ENCODE measurements at places on chromosomes 5 and 9.
A peak's percentile ranks its signal among the peaks of the same experiment; 100 is the strongest.

DNA sequence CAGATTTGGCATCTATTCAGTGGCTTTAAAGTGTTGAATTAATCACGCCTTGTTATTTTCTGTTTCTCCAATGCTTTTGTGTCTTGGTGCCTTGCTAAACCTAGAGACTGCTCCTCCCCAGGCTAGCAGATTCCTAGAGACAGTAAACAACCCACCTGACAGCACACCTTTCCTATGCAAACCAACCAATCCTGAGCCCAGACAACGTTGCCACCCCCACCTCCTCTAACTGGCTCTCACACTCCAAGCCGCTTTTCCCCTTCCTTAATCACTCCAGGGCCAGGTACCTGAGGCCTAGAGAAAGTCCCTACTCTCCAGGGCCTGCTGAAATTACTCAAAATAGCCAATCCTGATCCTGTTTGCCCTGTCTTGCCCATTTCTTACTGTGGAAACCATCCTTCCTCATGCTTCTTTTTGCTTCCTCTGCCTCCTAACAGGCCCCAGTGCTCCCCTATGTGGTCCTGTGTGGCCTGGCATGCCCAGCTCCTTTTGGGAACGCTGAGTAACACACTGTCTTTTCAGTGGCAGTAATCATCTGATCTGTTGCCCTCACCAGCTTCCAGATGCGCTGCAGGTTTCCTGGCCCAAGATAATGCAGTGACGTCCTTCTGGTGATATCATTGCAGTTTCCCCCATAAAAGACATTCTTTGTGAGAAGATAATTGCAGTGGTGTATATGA, 53.4 kb downstream of the GAS1 start:
- DNase-seq: no peak

- DNase-seq: peak; percentile 81
Observed at GRCh38 chr5:179300581-179301180, 44.6 kb downstream of the ADAMTS2 start.

DNA sequence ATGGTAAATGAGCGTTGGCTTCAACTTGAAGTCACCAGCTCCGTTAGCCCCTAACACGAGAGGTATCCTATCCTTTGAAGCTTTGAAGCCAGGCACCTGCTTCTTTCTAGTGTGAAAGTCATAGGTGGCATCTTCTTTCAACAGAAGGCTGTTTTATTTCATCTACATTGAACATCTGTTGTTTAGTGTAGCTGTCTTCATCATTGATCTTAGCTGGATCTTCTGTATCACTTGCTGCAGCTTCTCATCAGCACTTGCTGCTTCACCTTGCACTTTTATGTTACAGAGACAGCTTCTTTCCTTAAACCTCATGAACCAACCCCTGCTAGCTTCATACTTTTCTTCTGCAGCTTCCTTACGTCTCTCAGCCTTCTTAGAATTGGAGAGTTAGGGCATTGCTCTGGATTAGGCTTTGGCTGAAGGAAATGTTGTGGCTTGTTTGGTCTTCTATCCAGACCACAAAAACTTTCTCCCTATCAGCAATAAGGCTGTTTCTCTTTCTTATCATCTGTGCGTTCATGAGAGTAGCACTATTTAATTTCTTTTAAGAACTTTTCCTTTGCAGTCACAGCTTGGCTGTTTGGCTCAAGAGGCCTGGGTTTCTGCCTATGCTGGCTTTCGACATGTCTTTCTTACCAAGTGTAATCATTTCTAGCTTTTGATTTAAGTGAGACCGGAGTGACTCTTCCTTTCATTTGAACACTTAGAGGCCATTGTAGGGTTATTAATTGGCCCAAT, 47.2 kb downstream of the PCSK5 start:
- DNase-seq: no peak

GRCh38 chr9:68493958-68494577, 46.6 kb downstream of the TMEM252 start:
- no peak for DNase-seq

- DNase-seq: no peak
Observed at GRCh38 chr5:88924330-88924657, 41.3 kb upstream of the MEF2C start.

DNA sequence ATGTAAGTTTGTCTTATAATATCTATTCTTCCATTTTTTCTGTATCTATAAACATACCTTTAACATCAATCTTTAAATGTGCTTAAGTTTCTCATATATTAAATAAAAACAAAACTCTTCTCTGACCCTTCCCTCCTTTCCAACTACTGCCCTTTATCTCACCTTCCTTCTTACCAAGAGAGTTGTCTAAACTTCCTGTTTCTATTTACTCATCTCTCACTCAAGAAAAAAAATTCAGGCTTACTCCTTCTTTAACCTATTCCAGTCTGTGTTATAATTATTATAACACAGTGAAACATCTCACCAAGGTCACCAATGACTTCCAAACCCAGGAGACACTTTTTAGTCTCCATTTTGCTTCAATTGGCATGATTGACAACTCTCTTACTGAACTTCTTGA, 140.9 kb downstream of the CCDC171 start:
- no peak for DNase-seq

DNA sequence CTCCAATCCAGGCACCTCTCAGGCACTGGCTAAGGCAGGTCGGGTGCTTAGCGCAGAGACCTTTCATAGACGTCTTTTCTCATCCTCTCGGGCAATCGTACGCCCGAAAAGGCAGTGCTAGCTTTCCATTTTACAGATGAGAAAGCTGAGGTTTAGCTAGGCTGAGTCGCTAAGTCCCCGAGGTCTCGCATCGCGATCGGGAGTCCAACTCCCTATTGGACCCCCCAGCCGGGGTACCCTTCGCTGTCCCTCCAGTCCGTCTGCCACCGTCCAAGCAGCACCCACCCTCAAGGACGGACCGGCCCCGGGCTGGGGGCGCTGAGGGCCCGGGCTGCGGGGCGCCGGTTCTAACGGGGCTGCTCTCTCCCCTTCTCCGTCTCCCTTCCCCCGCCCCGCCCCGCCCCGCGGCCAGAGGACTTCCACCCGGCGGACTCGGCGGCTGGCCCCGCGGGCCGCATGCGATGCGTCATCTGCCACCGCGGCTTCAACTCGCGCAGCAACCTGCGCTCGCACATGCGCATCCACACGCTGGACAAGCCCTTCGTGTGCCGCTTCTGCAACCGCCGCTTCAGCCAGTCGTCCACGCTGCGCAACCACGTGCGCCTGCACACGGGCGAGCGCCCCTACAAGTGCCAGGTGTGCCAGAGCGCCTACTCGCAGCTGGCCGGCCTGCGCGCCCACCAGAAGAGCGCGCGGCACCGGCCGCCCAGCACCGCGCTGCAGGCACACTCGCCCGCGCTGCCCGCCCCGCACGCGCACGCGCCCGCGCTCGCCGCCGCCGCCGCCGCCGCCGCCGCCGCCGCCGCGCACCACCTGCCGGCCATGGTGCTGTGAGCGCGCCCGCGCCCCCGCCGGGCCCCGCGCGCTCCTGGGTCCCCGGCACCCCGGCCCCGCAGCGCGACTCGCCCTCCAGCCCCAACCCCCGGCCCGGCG, 12.5 kb upstream of the EXOSC2 start:
- DNase-seq: peak; percentile 74

GRCh38 chr5:154842689-154843530, 7.5 kb downstream of the FAXDC2 start:
- no peak for DNase-seq

- DNase-seq: no peak
Observed at GRCh38 chr9:112887381-112887780, 3.3 kb downstream of the SLC46A2 start.

DNA sequence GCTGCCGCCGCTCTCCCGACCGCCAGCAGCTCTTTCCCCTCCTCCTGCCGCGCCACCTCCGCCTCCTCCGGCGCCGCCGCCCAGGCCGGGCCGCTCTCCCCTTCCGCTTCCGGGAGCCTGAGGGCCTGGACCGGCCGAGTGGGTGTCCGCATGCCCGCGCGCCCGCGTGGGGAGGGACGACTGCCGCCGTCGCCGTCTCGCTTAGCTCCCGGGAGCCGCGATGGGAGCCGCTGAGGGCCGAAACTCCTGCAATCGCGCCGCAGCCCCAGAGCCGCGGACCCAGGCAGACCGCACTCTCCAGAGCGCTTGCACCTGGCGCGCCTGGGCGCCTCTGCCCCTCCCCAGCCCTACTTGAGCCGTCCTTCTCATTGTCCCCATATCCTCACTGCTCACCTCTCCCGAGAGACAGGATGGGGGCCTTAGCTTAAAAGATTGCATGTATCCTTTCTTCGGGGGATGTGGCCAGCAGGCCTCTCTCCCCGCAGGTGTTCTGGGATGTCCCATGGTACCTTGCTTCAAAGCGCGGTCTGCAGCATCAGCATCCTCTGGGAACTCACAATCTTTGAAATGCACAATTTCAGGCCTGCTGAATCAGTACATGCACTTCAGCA, at the start of gene ZDHHC21:
Gene ZDHHC21 (minus strand): TSS at position 182 of the 611 bp plus-strand sequence. CDS start 19,092 bp downstream, outside the sequence.
- DNase-seq: peak; percentile 82

GRCh38 chr9:106862821-106863720, at the start of gene ZNF462:
ZNF462 (plus strand) TSS chr9:106863166; CDS start chr9:106923384, 60,218 bp downstream.
- peak; percentile 83 for DNase-seq

GRCh38 chr5:180595381-180596114, 4.2 kb upstream of the SCGB3A1 start:
- no peak for DNase-seq

GRCh38 chr9:93265972-93266371, 82.0 kb downstream of the WNK2 start:
- DNase-seq: no peak

DNA sequence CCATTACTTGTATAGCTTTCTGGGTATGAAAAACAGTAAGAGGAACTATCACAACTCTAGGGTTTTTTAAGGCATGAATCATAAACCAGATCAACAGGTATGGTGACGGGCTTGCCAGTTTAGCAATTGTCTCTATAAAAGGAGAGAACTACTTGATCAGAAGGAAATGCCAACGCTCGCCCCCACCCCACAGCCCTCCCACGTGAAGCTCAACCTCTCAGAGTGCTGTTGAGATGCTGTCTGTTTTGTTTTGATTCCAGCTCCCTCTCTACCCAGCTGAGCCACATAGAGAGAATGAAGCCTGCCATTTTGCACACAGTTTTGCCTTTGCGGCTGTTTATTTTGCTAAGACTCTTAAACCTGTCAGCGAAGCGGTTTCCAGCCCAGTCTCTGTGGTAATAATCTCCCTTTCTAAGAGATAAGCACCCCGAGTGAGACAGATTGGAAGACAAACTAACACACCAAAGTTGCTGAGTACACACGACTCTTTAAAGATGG, 257.9 kb upstream of the ANKRD55 start:
- DNase-seq: no peak

- no peak for DNase-seq
Observed at GRCh38 chr9:34505370-34506120, 17.2 kb downstream of the ENHO start.

- DNase-seq: no peak
Observed at GRCh38 chr5:93164690-93165089, 416.3 kb downstream of the NR2F1-AS1 start.

- DNase-seq: no peak
Observed at GRCh38 chr5:52769061-52769460, 18.7 kb upstream of the ITGA1 start.

DNA sequence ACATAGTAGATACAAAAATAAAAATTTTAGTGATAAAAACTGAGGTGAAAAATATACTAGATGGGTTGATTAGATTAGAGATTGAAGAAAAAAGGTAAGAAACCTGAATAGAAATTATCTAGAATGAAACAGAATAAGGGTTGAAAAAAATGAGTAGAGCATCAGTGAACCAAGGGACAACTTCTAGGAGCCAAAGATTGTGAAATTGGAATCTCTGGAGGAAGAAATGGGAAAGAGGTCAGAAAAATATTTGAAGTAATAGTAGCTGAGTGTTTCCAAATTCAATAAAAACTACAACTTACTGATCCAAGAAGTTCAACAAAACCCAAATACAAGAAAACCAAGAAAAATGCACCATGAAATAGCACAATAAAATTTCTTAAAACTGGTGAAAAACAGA, 116.6 kb upstream of the STARD4 start:
- no peak for DNase-seq

- DNase-seq: no peak
Observed at GRCh38 chr5:40475561-40475960, 204.2 kb upstream of the PTGER4 start.

DNA sequence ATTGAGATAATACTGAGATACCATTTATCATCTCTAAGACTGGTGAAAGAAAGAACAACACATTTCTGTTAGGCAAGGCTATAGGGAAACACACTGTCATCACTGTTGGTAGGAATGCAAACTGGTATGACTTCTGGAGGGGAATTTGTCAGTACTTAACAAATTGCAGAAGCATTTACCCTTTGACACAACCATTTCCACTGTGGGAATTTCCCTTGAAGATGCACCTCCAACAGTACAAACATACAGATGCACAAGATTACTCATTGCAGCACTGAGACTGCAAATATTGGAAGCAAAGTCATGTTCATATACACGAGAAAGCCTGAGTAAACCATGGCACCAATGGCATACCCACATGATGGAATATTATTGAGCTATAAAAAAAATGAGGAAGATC, 17.6 kb downstream of the GM2A start:
- DNase-seq: no peak

GRCh38 chr9:120980951-120981350, 54.4 kb upstream of the TRAF1 start:
- DNase-seq: no peak

- DNase-seq: no peak
Observed at GRCh38 chr9:82184524-82184923, 196.0 kb downstream of the SPATA31D1 start.

GRCh38 chr5:151132963-151133362, 24.6 kb downstream of the ANXA6 start:
- DNase-seq: no peak

DNA sequence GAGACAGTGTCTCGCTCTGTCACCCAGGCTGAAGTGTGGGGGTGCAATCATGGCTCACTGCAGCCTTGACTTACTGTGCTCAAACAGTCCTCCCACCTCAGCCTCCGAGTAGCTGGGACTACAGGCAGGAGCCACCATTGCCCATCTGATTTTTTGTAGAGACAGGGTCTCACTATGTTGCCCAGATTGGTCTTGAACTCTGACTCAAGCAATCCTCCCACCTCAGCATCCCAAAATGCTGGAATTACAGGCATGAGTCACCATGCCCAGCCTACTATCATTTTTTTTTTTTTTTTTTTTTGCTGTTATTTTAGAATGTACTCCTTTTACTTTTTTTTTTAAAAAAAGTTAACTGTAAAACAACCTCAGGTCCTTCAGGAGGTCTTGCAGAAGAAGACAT, 449.0 kb downstream of the CCDC171 start:
- no peak for DNase-seq

GRCh38 chr5:134131165-134131564, 16.7 kb downstream of the TCF7 start:
- DNase-seq: no peak

- no peak for DNase-seq
Observed at GRCh38 chr9:82891321-82891720, 171.6 kb downstream of the RASEF start.

GRCh38 chr9:85569988-85570387, 171.8 kb downstream of the AGTPBP1 start:
- DNase-seq: no peak

GRCh38 chr9:94149696-94150095, 65.4 kb downstream of the PTPDC1 start:
- DNase-seq: no peak

- no peak for DNase-seq
Observed at GRCh38 chr9:112380825-112381221, 915 bp downstream of the HSDL2 start.

Measured in right hindlimb (tissue), 1 donor.